Activated CD8-positive, alpha-beta memory T cell treated with anti-CD3 and anti-CD28 coated beads, Interleukin-2, amount 50 U/mL, for 48 hours (primary cell): ENCODE measurements at places on chromosomes 11 and 22.

DNA sequence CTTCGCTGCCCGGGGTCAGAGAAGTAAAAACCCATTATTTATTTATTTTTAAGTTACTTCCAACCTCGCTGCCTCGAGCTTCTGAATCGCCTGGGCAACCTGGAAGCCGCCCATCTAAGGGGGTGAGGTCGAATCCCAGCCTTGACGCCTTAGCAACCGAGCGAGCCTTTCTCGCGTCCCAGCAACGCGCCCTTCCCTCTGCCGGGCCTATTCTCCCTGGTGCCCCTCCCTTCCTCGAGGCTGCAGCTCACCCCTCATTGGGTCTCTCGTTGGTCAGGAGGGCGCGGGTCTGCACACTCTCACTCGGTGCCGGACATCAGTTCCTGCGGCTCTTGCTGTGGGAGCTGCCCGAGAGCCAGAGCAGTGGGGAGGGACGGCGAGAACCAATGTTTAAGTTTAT is at the start of gene CCDC81:
Gene CCDC81, plus strand, starts transcription at position 302 of the 400 bp plus-strand sequence. CDS start 277 bp downstream, outside the sequence.
- no peak for DNase-seq

DNA sequence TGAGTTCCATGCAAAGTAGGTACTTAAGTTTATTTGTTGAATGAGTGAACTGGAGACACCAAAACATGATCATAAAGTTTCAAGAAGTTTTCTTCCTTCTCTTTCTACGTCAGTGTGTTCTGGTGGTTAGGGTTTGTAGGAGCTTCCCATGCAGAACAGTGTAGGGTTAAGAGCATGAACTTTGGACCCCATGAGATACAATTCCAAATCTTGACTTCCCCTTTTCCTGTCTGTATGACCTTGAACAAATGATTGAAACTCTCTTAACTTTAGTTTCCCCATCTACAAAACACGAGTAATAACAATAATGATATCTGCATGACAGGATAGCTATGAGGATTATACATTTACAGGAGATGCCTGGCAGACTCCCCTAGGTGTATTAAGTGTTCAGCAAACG is 41.0 kb upstream of the TENM4 start:
- DNase-seq, result no peak

- no peak for DNase-seq
Observed at GRCh38 chr11:19209617-19210370, 8.0 kb upstream of the CSRP3 start.

GRCh38 chr11:93017821-93018690 is 48.6 kb downstream of the MTNR1B start:
- DNase-seq, result no peak

DNA sequence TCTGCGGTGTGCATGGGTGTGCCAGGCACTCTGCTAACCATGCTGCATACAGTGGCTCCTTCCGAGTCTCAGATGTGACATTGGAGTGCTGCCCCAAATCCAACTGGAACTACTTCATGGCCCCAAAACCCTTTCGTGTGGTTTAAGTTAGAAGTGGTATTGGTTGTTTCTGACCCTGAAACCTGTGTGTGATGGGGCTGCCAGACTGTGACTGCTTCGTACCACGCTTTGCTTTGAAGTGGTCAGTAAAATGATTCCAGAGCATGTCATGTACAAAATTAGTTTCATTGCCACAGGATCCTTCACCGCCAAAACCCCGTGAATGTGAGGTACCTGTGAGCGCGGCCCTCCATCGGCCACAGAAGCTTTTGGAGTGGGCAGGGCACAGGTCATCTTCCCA is 142.2 kb downstream of the WNT7B start:
- DNase-seq, result no peak

DNA sequence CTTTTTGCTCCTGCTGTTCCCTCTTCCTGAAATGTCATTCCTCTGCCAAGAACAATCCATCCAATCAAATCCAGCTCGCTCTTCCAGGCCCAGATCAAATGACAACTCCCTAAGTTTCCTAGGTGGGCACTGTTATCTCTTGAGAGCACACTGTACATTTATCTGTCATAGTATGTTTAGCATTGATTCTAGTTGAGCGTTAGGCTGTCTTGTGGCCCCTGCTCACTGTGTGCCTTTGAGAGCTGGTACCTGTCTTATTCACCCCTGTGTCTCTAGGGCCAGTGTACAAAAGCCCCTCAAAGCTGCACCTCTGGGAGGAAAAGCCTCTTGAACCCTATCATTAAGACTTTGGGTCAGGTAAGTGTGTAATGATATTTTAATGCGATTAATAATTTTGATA is 7.1 kb upstream of the LMO2 start:
- no peak for DNase-seq

- DNase-seq, result no peak
Observed at GRCh38 chr22:28670161-28670560, 9.5 kb downstream of the TTC28 start.

DNA sequence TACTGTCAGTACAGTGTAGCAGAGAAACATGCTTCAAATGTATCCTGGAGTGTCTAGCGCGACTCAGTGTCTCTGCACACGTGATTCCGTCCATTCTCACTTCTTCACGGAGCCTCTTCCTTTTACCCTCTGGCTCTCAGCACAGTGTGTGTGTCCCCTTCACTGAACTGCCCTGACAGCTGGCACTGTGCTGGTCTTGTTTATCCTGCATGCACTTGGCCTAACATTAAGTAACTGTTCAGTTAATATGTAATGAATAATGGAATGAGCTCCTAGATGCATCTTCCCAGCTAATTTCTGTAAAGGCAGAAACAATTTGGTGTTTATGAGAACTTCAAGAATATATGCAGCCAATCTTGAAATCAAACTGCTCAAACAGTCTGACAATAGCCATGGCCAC is 44.4 kb downstream of the KMT5B start:
- DNase-seq, result no peak

GRCh38 chr11:63999349-64000025 is 13.2 kb downstream of the OTUB1 start:
- DNase-seq, result peak; percentile 80
